ENCODE measurements at places on chromosomes 5 and 9.
A peak's percentile ranks its signal among the peaks of the same experiment; 100 is the strongest.

GRCh38 chr5:66960369-66961137 is 236.0 kb downstream of the CD180 start:
- DNase-seq, result no peak

GRCh38 chr5:43769571-43770355 is 166.8 kb downstream of the NNT start:
- no peak for DNase-seq

GRCh38 chr9:127107929-127108876 is 14.2 kb downstream of the ANGPTL2 start:
- no peak for DNase-seq

DNA sequence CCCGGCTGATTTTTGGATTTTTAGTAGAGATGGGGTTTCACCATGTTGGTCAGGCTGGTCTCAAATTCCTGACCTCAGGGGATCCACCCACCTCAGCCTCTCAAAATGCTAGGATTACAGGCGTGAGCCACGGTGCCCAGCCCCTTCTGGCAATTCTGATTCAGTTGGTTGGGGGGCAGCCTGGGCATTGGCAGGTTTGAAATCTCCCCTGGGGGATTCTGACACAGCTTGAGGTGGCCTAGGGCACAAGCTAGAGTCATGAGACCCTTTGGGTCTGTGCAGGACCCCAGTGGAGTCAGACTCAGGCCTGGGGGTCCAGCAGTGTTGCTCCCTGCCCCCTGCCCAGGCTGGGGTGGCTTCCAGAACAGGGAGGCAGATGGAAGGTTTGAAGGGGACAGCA is 239.8 kb downstream of the PBX3 start:
- DNase-seq, result no peak

DNA sequence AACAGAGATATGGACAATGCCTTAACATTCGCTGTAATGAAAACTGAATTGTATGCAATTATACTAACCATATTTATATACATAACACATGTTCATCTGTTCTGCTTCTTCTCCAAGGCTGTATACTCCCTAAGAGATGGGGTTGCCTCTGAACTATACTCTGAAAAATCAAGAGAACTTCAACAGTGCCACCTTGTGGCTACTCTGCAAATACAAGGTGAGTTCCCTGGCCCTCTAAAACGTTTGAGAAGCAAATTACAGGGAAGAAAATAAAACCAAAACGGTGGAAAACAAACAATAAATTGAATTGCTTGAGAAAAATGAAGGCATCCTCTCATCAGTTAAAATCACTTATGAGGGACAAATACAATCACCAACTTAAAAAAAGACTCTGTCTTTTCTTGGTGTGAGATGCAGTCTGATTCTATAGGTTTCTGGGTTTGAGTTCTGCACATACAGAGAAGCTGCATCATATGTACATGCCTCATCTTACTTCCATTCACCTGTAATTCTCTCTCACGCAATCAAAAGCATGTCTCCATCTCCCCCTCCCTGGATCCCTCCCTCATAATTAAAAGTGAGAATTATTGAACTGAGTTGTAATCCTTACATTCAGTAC is 98.6 kb downstream of the FBXW11 start:
- DNase-seq, result peak; percentile 72

GRCh38 chr5:15835514-15835913 is 335.5 kb downstream of the FBXL7 start:
- DNase-seq, result no peak

GRCh38 chr9:128115187-128116103 is 12.1 kb downstream of the PTGES2 start:
- DNase-seq, result no peak

DNA sequence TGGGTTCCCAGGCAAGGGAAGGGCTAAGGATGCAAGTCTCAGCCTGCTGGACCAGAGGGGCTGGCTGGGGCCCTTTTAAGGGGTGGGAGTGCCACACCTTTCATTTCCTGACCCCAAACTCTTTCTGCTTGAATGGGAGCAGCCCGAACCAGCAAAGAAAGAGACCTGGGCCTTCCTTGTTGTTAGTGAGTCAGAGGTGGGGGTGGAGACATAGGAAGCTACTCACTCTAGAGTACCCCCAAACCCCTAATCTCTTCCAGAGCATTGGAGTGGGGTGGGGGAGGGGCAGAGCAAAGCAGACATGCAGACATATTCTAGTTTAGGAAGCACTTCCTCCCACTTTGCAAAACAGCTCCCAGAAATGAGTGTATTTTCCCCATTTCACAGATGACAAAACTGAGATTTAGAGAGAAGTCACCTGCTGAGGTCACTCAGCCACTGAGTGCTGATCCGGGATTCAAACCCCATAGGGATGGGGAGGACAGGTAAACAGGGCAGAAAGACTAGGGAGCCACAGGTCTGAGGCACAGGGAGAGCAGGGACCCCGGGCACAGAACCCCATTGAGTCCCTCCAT is 6.0 kb upstream of the AQP3 start:
- DNase-seq, result peak; percentile 43

DNA sequence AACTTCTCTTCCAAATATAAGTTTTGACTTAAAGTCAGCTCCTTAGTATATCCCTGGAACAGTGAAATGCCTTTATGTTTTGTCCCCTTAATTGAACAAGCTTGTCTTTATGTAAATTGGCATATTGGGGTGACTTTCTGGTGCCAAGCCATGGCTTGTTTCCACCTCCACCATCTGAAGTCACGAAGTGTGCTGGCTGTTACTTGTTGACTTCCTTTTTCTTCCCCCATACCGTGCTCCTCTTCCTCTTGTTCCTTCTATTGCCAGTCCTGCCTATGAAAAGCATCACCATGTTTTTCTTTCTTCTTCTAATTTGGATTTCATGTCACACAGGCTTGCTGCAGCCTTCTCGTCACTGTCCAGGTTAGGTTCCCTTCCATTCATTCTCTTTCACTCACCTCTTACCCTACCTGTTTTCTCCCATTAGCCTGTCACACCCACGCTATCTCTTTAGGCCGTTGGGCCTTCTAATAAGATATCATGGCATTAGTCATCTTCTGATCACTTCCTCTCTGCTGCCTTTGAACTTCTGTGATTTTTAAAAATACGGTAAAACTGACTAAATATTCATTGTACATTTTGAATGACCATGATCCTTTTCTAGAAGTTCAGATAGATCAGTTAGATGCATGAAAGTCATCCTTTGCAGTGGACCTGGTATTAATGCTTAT is 48.1 kb downstream of the IQGAP2 start:
- DNase-seq, result no peak

DNA sequence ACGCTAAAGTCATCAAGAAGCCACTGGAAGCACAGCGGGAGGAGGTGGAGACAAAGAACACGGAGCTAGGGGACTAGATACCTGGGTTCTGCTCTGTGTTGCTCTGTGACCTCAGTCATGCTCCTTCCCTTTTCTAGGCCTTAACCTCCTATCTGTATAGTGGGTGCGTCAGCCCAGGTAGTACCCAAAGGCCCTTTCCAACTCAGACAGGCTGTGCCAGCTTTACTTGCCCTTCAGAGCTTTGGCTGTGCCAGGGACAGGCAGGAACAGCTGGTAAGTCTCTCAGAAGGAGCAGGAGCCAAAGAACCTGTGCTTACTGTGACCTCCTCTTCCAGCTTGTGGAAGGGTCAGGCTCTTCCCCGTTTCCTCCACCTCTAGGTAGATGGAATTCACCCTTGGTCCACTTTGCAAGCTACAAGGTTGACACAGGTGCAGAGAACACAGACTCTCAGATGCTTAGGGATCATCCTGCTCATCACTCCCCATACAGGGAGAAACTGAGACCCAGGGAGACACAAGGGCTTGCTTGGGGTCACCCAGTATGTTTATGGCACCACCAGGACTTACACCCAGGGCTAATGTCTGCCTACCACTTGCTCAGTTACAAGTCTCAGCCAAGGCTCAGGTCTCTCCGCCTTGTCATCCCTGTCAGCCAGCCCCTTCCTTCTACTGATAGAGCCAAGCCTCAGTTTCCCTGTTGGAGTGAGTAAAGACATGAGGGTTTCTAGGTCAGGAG is 1.7 kb downstream of the CCDC69 start:
- no peak for DNase-seq

DNA sequence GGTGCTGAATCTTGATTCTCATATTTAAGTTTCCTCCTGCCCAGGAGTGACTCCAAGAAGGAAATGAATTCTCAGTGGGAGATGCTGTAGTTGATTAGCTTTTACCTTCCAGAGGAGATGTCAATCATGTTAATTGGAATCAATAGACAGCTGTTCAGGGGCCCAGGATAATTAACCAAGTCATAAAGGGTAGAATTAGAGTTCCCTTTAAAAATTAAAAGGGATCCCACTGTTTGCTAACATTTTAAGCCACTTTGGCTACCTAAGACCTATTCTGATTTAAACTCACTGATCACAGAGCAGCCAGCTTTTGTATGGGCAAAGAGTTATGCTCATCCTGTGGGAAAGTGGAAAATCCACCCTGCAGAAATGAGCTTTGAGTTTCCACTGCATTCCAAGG is 249.6 kb downstream of the SLIT3 start:
- no peak for DNase-seq

DNA sequence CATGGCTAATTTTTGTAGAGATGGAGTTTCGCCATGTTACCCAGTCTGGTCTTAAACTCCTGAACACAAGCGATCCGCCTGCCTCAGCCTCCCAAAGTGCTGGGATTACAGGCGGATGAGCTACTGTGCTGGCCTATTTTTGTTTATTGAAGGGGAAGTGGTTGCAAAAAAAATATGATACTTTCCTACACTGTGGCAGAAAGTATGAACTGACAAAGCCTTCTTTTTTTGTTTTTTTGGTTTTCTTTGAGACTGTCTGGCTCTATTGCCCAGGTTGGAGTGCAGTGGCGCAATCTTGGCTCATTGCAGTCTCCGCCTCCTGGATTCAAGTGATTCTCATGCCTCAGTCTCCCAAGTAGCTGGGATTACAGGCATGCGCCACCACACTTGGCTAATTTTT is 50.9 kb downstream of the OSTF1 start:
- DNase-seq, result no peak

DNA sequence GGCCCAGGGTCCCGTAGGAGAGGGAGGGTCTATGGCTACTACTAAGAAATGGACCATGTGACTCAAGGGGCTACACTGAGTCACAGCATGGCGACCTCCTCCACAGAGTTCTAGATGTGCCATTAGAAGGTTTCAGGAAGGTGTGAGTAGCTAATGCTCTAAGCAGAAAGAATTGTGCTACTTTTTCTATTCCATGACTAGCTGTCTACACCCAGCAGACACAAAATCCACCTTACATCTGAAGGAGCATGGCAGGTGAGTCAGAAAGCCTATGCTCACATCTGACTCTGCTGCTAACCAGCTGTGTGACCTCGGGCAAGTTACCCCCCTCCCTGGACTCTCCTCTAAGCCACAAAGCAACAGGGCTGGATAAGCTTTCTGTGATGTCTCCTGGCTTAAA is 14.4 kb upstream of the MEIKIN start:
- no peak for DNase-seq

- DNase-seq, result no peak
Measured at GRCh38 chr9:88889386-88889785, 101.9 kb upstream of the S1PR3 start.

- no peak for DNase-seq
Measured at GRCh38 chr5:40618926-40619325, 60.8 kb upstream of the PTGER4 start.

DNA sequence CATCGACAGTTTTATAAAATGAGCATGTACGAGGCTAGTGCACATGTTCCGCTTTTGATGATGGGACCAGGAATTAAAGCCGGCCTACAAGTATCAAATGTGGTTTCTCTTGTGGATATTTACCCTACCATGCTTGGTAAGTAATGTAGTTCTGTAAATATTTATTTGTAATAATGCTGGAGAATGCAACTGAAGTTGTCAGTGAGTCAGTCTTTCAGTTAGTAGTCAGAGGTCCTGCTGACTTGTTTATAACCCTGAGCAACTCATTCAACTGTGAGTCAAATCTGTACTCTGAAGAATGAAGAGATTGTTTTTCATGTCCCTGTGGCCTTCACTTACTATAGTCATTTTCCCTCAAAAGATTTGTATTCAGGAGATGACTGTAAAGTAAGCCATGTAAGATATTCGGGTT is 28.4 kb upstream of the GPR150 start:
- DNase-seq, result peak; percentile 87

DNA sequence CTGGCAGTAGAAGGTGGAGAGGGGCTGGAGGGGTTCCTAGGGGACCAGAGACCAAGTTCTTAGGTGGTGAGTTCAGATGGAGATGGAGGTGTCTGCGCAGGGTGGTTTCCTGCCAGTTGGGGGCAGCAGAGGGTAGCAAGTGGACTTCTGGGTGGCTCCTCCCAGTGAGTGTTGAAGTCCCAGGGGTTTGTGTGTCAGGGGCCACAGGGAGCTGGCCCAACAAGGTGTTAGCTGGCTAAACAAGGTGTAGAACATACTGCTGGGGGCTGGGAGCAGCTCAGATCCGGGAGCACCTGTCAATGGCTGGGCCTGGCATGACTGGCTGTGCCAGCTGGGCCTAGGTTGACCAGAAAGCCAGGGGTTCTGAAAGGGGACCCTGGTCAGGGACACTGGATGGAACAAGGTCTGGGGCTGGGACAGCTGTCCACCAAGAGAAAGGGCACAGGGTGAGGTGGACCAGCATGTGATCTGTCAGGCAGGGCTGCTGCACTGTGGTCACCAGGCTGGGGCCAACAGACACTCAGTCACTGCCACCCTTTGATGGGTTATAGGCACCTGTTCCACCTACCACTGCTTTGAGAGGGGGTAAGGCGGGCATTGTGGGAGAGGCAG is 35.6 kb downstream of the DAB2IP start:
- DNase-seq, result peak; percentile 83

- DNase-seq, result no peak
Measured at GRCh38 chr9:98479967-98480847, 224.8 kb upstream of the TBC1D2 start.

- DNase-seq, result no peak
Measured at GRCh38 chr5:179124853-179125788, 64.9 kb downstream of the ZNF354C start.

DNA sequence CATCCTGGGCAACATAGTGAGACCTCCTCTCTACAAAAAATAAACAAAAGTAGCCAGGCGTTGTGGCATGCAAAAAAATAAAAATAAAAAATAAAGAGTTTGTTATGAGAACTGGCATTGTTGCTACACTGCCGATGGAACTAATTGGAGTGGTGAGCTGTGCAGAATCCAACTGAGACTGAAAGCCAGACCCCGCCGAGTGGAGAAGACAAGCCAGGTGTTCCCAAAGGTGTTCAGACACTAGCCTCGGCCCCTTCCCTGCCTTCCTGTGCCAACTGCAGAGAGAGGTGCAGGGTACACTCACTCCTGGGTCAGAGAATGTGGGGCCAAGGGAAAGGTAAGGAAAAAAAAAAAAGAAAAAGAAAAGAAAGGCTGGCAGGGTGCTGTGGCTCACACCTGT is 37.7 kb upstream of the WDR38 start:
- DNase-seq, result no peak

DNA sequence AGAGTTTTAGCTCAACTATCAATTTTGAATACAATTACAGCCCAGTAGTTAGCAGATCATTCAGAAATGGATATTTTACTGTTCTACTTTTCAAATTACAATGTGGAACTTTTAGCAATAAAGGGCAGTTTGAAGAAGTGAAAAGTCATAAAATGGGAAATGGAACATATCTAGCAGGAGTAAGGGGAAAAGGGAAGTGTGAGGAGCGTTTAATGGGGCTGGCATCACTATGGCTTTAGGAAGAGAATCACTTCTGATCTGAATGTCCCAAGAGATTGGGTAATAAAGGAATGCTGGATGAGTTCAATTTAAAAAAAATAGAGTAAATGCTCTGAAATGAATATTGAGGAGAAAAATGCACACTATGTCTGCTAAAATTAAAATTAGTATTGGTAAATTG is 77.4 kb downstream of the ATPSCKMT start:
- DNase-seq, result no peak

GRCh38 chr5:14531668-14532067 is 49.9 kb upstream of the OTULINL start:
- no peak for DNase-seq

GRCh38 chr5:58406394-58406793 is 53.5 kb downstream of the PLK2 start:
- DNase-seq, result no peak

GRCh38 chr9:116144038-116144437 is 9.6 kb upstream of the PAPPA start:
- DNase-seq, result no peak

All from activated CD4-positive, alpha-beta T cell treated with anti-CD3 and anti-CD28 coated beads, Interleukin-2, Interleukin-6, amounts not matched to agents 100 ng/mL and 50 ng/mL, durations not matched to agents 16 hours and 8 hours (primary cell).